ENCODE measurements at places on chromosomes 16 and 17.

DNA sequence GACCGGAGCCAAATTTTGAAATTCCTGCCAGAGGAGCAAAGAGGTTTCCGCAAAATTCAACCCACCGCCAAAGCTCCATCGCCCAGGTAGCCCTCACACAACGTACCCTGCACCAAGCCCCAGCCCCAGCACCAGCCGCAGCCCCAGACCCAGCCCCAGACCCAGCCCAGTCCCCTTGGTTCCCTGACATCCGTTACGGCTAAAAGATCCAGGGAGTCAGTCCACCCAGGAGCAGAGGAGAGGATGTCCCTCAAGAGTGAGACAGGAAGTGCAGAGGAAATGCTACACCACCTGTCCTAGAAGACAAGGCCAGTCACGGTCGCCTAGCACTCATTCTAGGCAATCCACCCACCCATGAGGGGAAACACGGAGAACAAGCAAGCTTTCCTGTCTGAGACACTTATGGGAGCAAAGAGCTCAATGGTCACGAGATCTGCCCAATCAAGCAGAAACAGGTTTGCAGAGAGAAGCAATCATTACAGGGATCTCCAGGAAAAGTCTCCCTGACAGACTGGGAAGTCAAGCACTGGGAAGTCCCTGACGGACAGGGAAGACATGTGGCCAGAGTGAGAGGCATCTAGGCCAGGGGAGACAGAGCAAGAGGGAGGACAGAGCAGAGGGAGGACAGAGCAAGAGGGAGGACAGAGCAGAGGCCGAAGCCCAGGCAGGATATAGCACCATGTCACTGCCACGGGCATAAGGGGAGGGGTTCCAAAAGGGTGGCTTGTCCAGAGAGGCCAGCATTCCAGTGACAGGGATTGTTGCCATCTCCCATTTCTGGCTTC lies 15.0 kb upstream of the KCNJ18 start:
- no peak for DNase-seq

GRCh38 chr17:17754719-17755686 lies 73.7 kb downstream of the RAI1 start:
- no peak for DNase-seq

DNA sequence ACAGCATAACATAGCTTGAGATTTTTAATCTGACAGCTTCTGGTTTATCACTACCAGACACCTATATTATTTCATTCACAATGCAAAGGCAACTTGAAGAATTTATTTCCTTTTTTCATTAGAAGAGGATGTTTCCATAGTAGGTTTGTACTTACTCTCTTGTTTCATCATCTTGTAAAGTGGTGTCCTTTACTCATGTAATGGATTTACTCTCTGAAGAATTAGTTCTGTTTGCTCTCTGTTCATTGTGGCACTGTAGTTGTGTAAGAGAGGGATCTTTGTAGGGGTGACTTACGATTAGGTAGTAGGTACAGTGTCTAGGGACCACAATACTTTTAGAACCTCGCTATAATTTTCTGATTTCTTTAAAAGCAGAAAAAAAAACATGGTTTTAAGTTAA lies 256.1 kb downstream of the BCAS3 start:
- no peak for DNase-seq

- DNase-seq = no peak
These were observed 48.6 kb upstream of the PVALEF start for GRCh38 chr17:81116704-81117103.

DNA sequence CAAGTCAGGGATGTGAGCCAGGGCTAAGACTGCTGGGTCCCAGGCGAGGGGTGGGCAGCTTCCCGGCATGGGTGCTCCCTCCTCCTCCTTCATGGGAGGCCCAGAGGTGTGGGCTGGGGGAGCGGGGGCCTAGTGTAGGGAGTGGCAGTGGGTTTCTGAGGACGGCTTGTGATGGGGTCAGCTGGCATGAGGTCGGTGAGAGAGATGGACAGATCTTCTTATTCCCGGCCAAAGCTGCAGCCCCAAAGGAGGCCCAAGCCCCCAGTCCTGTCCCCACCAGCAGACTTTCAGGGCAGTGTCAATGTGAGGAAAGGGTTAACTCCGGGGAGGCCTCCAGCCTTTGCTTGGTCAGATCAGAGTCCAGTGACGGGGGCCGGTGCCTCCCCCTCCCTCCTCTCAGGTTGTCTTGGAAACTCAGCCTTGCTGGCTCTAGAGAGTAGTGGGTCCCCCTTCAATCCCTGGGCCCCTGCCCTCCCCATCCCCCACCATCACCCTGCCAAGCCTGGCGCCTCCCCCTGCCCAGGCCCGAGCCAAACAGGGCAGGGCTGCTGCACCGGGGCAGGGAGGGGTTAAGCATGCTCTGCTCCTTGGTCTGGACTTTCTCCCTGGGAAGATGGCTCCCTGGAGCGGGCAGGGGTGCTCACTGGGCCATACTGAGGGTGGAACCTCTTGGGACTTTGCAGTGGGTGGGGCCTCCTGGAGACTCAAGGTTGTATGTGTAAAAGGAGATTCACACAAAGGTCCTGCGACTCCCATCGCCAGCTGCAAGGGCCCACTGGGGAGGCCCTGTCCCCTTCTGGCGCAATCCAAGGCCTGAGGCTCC lies 12.4 kb downstream of the NAT9 start:
- no peak for DNase-seq

DNA sequence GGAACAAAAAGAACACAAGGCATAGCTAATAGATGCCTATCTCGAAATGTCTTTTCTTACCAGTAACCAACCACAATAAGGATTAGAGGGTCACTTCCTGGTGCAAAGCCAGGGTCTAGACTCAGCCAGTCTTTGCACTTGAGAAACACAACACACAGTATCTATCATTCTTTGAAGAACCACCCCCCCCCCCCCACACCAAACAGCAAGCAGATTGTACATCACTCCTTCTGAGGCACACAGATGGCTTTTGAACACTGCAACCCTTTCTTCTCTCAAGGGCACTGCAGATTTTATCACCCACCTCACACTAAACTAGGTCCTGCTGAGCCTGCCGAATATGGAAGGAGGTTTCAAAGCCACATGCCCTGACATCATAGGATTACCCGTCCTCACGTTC lies 145.6 kb downstream of the AATF start:
- DNase-seq = no peak

DNA sequence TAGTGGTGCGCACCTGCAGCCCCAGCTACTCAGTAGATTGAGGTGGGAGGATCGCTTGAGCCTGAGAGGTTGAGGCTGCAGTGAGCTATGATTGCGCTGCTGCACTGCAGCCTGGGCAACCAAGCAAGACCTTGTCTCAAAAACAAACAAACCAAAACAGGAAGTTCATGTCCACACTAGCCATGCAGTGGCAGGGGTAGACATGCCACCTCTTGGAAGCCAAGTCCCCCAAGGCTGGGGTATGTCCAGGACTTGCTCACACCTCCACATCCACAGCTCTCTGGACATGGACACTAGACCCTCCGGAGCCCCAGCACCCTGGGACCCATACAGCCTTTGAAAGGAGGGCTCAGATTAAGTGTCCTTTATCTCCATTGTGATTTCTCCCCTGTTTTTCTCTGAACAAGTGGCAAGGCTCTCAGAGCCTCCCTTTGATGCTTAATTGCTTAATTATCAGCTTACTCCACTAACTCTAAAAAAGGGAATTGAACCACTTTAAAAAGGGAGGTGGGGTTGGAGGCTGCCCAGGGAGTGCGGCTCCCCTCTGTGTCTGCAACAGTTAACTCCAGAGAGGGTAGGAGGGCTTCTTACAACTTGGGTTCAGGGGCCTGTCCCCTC lies 424.6 kb upstream of the C16orf82 start:
- no peak for DNase-seq

GRCh38 chr17:42233156-42233555 lies 38.9 kb upstream of the GHDC start:
- no peak for DNase-seq

DNA sequence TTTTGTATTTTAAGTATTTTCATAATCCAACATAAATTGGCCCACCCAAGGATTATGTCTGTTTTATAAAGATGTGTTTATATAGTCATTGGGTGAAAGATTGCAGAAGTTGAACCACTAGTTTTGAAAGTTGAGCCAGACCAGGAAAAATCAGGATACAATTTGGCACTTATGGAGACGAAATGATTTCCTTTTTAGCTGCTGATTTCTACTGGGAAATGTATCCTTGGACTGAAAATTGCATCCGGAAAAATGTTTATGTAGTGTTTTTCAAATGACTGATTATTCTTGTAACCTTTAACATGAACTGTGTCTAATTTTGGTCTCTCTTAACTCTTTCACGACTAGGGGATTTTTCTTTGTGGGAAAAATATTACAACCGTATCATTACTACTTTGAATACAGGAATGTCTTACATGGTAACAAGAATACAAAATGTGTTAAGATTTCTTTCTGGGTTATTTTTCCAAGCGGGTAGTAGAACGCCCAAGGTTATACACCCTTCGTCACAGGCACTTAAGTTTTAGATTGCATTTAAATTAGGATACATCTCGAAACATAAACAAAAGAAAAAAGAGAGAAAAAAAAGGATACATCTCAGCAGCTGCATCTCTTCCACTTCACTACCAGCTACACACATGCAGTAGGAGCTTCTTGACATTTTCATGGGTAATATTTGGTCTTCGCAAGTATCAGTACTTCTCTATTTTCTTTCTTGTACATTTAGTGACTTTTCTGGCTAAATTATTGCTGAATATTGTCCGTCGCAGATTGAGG lies 273.0 kb upstream of the TBX2 start:
- DNase-seq = no peak

- DNase-seq = no peak
These were observed 27.9 kb downstream of the MINK1 start for GRCh38 chr17:4861052-4861451.

DNA sequence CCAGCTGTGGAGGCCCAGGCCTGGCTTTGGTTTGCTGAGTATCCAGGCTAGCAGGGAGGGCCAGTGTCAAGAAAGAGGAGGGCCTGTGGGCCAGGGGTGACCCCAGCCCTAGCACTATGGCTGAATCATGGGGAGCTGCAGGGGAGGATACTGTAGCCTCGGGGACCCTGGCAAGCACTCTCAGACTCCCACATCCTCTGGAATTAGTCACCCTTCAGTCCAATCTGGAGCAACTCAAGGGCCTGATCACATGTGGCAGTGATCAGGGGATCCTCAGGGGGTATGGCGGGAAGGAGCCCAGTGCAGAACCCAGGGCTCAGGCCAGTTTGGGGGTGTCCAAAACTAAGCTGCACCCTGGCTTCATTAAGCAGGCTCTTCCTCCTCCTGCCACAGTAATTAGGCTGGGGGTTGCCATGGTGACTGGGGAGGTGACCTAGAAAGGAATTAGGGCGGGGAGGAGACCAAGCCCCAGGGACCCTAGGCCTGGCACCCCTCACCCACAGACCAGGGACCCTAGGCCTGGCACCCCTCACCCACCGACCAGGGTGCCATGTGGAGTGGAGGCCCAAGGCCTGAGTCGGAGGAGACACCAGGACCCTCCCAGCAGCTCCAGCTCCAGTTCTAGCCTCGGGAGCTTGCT lies 5.8 kb downstream of the NLGN2 start:
- no peak for DNase-seq

DNA sequence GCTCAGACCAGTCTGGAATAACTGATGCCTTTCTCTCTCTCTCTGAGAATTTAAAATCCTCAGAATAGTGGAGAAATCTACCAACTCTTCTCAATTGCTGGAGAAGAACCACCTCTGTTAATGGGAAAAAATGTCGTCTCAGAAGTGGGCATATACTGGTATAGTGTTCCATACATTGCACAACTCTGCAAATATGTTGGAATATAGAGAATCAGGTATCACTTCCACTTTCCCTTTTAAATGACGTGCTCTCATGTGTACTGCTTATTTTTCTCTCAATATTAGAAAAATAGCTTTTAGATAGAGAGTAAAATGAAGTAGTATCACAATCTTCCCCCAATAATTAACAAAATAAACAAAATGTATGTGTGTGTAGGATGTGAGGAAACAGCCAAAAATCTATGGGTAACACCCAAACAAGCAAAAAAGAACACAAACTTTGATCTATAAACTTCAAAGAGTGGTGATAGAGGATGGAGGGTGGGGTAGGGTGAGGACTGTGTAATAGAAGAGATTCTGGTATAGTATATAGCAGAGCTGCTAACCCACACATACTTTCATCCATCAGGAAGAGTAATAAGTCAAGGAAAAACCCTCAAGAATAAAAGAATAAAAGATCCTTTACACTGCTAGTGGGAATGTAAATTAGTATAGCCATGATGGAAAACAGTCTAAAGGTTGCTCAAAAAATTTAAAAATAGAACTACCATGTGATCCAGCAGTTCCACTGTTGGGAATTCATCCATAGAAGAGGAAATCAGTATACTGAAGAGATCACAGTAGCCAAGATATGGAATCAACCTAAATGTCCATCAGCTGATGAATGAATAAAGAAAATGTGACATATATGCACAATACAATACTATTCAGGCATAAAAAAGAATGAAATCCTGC lies 46.9 kb downstream of the NFATC3 start:
- DNase-seq = no peak

GRCh38 chr16:56355221-56355620 lies 70.1 kb downstream of the AMFR start:
- no peak for DNase-seq

DNA sequence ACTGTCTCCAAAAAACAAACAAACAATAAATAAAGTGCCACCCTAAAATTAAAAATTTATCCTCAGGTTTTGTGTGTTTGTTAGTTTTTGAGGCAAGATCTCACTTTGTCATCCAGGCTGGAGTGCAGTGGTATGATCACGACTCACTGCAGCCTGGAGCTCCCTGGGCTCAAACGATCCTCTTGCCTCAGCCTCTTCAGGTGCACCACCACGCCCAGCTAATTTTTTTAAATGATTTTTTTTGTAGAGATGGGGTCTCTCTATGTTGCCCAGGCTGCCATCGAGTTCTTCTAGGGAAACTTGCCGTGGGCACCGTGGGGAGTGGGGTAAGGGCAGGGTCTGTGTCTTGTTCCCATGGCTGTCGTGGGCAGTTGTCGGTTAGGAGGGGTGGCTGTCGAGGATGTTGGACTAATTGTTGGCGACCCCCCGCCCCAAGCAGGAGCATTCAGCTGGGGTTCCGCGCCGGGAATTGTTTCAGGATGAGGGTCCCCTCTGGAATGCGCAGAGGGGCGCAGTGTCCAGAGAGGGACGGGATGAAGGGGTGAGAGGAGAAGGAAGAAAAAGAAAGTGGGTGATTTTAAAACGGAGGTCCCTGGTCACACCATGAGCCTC lies 1.1 kb upstream of the RNF213 start:
- peak; percentile 33 for DNase-seq

- no peak for DNase-seq
These were observed 2.0 kb downstream of the P2RX1 start for GRCh38 chr17:3914312-3914670.

GRCh38 chr16:11550791-11551498 lies 35.8 kb downstream of the LITAF start:
- no peak for DNase-seq

Measured in NCI-H1417 (cell line).